ENCODE measurements at places on chromosomes 4 and X.

GRCh38 chr4:19368800-19369199, 882.9 kb upstream of the SLIT2 start:
- no peak for DNase-seq

GRCh38 chr4:91830681-91831395, 472.9 kb upstream of the GRID2 start:
- DNase-seq: no peak

GRCh38 chr4:123599061-123599919, 202.7 kb downstream of the SPRY1 start:
- no peak for DNase-seq

GRCh38 chr4:10008609-10009005, 12.7 kb downstream of the SLC2A9 start:
- no peak for DNase-seq

DNA sequence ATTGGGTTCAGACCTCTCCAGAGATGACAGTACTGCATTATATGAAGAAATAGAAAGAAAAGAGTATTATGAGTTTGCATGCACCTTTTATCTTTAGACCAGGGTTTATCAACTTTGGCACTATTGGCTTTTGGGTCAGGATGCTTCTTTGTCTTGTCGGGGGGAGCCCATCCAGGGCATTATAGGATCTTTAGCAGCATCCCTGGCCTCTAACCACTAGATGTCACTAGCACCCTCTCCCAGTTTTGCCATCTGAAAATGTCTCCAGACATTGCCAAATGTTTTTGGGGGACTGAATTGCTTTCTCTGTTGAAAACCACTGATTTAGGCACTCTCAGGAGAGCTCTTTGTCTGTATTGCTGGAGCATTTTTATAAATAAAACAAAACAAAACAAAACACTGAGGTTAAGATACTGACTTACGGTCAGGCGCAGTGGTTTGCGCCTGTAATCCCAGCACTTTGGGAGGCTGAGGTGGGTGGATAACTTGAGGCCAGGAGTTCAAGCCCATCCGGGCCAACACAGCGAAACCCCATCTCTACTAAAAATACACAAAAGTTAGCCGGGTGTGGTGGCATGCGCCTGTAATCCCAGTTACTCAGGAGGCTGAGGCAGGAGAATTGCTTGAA, 23.6 kb downstream of the CA5B start:
- DNase-seq: no peak
